ENCODE measurements at places on chromosomes 12 and 14.
A peak's percentile ranks its signal among the peaks of the same experiment; 100 is the strongest.

GRCh38 chr12:124499190-124499753 is 68.1 kb downstream of the NCOR2 start:
- DNase-seq, result no peak

- no peak for DNase-seq
Observed at GRCh38 chr12:108190529-108190928, 61.4 kb downstream of the WSCD2 start.

- DNase-seq, result no peak
Observed at GRCh38 chr12:103673891-103674375, 86.9 kb downstream of the STAB2 start.

DNA sequence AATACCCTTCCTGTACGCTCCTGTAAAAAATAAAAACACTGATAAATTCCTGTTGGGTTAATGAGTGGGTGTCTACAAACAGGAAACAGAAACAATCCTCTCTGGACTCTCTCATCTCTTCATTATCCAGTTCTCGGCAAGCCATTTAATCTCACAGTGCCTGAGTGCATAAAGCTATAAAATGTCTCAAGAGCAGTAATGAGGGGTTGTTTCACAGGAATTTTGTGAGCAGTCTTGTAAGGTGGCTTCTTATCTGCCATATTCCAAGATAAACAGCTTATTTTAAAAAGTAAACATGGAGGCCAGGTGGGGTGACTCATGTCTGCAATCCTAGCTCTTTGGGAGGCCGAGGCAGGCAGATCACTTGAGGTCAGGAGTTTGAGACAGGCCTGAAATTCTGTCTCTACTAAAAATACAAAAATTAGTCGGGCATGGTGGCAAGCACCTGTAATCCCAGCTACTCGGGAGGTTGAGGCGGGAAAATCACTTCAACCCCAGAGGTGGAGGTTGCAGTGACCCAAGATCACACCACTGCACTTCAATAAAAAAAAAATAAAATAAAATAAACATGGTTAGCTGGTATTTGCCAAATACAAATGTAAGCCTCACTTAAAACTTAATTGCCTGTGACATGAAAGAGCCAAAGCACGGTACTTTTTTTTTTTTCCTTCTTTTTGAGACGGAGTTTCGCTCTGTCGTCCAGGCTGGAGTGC is 54.0 kb downstream of the CLIP1 start:
- DNase-seq, result no peak

GRCh38 chr12:53105256-53105655 is 2.0 kb downstream of the SOAT2 start:
- DNase-seq, result no peak

- no peak for DNase-seq
Observed at GRCh38 chr12:110033888-110034287, 14.4 kb downstream of the C12orf76 start.

DNA sequence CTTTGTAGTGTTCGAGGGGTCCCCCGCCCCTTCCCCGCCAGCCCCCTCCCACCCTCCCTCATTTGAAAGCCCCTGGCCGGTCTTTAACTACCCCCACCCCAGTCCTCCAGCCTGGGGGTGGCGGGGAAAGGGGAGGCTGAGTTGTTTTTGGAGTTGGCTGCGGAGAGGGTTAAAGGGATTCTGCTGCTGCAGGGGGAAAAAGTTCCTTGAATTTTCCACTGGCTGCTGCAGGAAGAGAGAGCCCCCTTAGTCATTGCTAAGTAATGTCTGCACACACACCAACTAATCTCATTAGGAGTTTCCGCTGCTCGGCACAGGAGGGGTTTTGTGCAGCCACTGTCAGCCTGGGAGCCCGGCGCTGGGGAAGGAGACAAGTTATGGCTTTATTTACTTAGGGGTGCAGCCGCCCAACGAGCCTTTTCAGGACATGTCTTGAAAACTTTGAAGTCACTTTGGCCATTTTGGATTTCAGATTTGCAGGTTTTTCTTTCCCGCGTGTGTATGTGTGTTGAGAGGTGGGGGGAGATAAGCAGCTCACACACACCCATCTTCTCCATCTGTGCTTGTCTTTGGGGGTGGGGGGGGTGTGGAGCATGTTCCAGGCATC is 1.8 kb downstream of the ELK3 start:
- DNase-seq, result peak; percentile 26

DNA sequence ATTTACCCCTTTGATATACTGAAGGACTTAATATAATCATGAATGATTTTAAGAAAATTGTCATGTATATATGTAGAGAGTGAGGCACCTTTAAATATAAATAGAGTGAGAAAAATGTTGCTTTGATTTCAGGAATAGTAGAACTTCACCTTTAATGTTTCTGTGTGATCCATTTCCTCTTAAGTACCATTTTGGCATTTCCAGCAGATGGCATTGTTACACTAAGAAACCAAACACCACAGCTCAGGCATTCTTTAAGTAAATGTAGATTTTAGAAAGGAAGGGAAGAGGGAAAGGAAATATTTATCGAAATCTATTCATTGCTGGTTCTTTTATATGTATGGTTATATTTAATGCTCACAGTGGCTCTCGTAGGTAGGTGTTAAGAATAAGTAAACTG is 556.7 kb upstream of the FBXO33 start:
- no peak for DNase-seq

DNA sequence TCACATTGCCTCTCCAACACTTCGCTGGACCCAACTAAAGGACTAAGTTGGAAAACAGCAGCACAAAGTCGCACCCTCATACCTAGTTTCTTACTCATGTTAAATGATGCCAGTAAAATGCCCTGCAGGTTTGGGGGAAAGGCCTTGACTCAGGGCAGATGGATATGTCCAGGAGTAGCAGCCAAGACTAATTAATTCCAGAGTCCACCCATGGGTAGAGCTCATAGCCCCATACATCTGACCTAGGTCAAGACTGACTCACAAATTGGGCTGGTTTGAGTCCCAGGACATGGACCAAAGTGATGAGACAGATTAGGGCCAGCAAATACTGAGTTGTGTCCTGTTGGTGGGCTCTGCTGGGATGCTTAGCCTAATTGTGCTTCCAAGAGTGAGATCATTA is 224.0 kb upstream of the BTG1 start:
- DNase-seq, result no peak

DNA sequence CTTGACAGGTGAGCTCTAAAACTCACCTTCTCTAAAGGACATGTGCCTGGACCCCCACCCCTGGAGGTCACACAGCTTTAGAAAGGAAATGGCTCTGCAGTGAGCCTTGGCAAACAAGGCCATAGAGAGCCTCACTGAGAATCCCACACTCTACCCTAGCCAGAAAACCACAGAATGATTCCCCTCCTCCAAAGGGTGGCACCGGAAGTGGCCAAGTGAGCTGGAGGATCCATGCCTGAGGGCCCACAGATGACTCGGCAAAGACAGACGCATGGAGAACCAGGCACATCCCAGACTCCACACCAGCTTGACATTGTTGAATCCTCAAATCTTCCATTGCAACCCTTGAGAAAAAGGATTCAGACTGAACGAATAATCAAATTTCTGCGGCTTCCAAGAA is 54.2 kb upstream of the PTHLH start:
- DNase-seq, result no peak

GRCh38 chr12:88132392-88132791 is 9.5 kb downstream of the CEP290 start:
- no peak for DNase-seq

DNA sequence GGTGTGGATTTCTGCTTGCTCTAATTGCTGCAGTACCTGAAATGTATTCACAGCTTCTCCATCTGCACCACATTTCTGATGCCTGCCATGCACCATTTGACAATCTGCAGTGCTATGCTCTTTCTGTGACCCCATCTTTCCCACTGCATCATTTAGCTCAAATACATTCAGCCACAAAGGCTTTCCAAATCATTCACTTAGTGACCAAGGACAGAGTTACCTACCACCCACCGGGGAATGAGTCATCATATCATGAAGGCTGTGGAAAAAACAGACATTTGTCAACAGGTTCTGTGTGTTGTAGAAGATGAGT is 465.5 kb upstream of the ATP2B1 start:
- no peak for DNase-seq

DNA sequence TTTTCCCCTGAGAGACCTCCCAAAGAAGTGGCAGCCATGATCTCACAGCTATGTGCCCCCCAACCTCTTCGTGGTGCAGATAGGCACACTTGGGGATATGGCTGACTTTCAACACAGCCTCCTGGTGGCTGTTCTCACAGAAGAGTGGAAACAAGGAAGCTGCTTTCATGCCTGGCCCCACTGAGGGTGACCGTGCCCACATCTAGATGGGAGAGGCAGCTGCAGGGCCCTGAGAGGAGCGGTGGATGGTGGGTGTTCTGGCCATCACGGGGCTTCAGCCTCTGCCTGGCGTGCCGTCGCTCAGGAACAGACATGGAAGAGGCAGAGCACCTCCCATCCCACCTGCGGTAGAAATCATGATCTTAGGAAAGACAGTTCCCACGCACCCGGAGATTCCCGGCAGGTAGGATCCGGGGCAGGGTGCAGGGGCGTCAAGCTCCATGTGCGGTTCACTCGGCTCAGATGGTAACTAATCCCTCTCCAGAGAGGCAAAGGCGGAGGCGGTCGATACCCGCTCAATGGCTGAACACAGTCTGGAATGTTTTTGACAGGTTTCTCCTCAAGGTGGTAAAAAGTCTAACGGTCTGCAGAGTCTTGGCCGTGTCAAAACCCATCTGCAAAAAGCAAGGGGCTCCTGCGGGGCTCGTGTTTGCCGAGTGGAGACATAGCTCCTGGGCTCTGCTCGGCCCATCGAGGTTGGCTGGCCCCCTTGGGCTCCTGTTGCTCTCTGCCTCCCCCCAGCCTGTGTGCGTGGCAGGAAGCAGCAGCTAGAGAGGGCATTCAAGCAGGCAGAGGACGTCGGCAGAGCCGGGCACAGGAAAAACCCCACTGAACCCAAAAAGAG is 225.2 kb upstream of the RTL1 start:
- no peak for DNase-seq

- DNase-seq, result no peak
Observed at GRCh38 chr12:88266806-88267360, 124.8 kb downstream of the TMTC3 start.

GRCh38 chr14:73244541-73245290 is 7.4 kb downstream of the PAPLN start:
- no peak for DNase-seq

- no peak for DNase-seq
Observed at GRCh38 chr12:26188127-26188526, 7.2 kb upstream of the SSPN start.

DNA sequence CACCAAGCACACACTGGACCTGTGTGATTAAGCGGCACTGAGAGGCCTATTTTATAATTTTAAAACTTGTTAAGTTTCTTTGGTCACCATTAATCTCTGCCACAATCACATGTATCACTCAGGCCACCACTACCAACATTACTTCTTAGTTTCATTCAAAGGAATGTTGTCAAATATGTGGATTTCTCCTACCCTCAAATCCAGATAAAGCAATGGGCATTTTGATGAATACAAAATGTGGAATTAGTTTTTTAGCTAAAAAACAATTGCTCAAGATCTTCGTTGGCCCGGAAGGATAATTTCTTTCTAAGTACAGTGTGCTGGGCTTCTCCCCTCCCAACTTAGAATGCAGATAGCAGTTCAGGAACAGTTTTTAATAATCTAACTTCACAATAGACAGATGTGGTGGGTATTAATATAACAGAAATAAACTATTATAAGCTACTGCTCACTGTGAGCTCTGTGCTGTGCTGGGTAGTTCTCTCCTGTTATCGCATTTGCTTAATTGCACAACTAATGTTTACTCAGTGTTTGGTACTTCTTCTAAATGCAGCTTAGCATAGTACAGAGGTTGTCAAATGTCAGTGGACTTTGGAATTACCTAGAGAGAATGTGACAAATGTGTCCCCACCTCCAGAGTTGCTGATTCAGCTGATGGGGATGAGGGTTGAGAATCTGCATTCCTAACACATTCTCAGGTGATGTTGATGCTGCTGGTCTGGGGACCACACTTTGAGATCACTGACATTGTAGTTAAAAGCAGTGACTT is 266.7 kb upstream of the AMIGO2 start:
- no peak for DNase-seq

- DNase-seq, result no peak
Observed at GRCh38 chr14:60722107-60722356, 2.1 kb downstream of the SIX4 start.

- DNase-seq, result peak; percentile 92
Observed at GRCh38 chr12:122895704-122896636, at the start of gene VPS37B. TSS of gene VPS37B (minus strand) at chr12:122896124. CDS start at chr12:122896062, 62 bp downstream.

GRCh38 chr14:87864356-87865270 is 128.4 kb downstream of the GALC start:
- DNase-seq, result no peak

GRCh38 chr12:113083863-113084435 is 27.4 kb downstream of the DTX1 start:
- no peak for DNase-seq

GRCh38 chr14:91232052-91232451 is 12.5 kb downstream of the GPR68 start:
- DNase-seq, result no peak

DNA sequence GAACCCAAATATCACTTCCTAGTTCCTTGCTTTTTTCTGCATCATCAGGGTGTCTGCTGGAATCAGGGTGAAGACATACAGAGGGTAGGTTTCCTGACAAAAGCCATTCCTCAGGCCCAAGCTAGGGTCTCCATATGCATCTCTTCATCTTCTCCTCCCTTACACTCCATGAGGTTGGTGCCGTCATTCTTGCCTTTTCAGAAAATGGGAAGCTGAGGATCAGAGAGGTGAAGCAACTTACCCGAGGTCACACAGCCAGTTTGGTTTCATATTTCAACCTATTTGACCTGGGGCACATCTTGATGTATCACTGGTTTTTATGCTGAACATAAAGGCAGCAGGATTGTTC is 7.3 kb upstream of the FAM222A start:
- DNase-seq, result no peak

GRCh38 chr14:77037215-77037937 is 8.9 kb upstream of the IRF2BPL start:
- DNase-seq, result no peak

DNA sequence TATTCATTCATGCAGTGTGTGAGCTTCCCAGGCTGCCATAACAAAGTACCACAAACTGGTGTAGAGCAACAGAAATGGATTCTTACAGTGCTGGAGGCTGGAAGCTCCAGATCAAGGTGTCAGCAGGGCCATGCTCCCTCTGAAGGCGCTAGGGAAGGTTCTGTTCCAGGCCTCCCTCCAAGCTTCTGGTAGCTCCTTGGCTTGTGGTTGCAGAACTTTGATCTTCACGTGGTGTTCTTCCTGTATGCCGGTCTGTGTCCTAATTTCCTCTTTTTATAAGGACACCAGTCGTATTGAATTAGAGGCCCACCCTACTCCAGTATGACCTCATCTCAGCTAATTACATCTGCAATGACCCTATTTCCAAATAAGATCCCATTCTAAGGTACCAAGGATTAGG is 3.1 kb downstream of the OTUB2 start:
- DNase-seq, result no peak

- no peak for DNase-seq
Observed at GRCh38 chr12:81570234-81570633, 188.9 kb downstream of the PPFIA2 start.

DNA sequence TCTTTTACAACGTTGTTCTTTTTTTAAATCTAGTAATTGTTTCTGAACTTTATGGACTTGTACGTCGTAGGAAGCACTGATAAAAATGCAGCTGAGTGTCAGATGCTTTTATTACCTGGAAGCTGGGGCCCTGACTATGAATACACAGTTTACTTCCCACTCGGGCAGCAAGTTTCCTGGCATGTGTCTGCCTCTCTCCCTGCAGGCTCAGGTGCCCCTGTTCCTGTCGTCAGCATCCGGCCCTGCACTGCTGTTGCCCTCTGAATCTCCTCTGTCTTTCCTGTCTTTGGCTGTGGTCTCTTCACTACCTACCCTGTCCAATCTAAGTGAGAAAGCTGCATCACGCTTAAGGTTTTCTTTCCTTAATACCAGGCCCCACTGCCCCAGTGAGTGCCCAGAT is 75.8 kb downstream of the PELI2 start:
- DNase-seq, result no peak

Measured in CD4-positive, CD25-positive, alpha-beta regulatory T cell (primary cell).